Activated CD4-positive, alpha-beta T cell treated with anti-CD3 and anti-CD28 coated beads, Interleukin-2, amount 10 ng/mL, durations not matched to agents 24 days and 14 days (primary cell): ENCODE measurements at places on chromosomes 2 and 18. TPM values are rescaled to one million over a fixed set of nuclear protein-coding genes. Genes with fewer than 3 reads are reported as not detected.

TEX44 gene
- total RNA-seq: not detected in 2 replicates

CYP26B1 gene
- not detected in 2 replicates for total RNA-seq

DNA sequence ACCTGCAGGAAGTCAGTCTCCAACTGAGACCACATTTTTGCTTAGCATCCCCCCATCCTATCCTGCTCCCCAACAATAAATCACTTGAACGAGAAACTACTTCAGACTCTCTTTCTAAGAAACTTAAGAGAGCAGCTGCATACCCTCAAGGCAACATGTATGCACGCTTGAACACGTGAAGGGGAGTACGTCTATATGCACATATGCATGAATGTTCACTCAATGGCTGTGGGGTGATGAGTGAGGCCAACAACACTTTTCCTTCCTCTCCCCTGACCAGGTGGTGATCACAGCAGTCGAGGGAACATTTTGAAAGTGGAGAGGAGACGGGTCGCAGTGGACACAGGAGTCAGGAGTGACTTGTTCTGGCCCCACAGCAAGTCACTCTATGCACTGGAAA, 79.8 kb upstream of the LPIN2 start:
- no peaks in the 10 kb centered on the region for H3K36me3 ChIP-seq
- no peak overlapping the region for H3K4me3 ChIP-seq
- H3K27me3 ChIP-seq: no peaks in the 10 kb centered on the region
- no peak overlapping the region for H3K27ac ChIP-seq
- DNase-seq: no peak

DNA sequence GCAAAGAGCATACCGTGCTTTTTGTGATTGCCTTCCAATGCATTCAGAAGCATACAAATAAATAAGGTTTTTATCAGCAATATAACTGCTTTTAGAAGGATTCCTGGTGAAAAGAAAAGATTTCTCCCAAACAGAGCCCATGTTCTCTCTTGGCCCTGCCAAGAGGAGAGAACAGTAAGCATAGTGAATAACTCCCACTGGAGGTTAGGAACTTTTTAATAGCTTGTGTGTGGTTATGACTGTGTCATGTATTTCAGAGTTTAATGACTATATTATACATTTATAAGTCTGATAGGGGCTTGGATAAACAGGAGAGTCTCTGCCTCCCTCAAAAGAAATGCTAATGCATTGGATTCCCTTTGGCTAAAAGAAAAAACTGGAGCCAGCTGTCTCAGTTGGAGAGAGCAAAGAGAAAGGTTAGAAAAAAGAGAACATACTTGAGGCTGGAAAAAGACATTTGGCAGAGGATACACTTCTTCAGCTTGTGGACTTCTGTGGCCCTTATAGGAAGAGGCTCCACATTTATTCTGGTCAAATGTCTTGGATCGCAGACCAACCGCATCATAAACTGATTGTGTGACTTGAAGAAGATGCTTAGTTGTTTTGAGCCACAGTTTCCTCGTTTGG, 63.0 kb upstream of the SPRED2 start:
- H3K27ac ChIP-seq: no peak overlapping the region
- no peaks in the 10 kb centered on the region for H3K36me3 ChIP-seq
- H3K4me3 ChIP-seq: no peak overlapping the region
- peaks cover 14% of the 10 kb centered on the region for H3K27me3 ChIP-seq
- no peak for DNase-seq
- no peaks in the 10 kb centered on the region for H3K4me1 ChIP-seq

GRCh38 chr2:69641887-69642708, 1.4 kb downstream of the AAK1 start:
- H3K4me1 ChIP-seq: peaks cover 70% of the 10 kb centered on the region
- H3K27ac ChIP-seq: peak overlapping the region; percentile 93

GRCh38 chr2:237190966-237191713, 105.5 kb downstream of the COPS8 start:
- H3K27me3 ChIP-seq: peaks cover 4% of the 10 kb centered on the region
- no peak overlapping the region for H3K27ac ChIP-seq
- DNase-seq: no peak
- H3K4me3 ChIP-seq: no peak overlapping the region
- no peaks in the 10 kb centered on the region for H3K36me3 ChIP-seq

GRCh38 chr18:74273394-74273793, 18.4 kb downstream of the CYB5A start:
- DNase-seq: no peak
- H3K27ac ChIP-seq: no peak overlapping the region
- H3K27me3 ChIP-seq: no peaks in the 10 kb centered on the region
- H3K36me3 ChIP-seq: no peaks in the 10 kb centered on the region

EN1 gene
- not detected in 2 replicates for total RNA-seq

DNA sequence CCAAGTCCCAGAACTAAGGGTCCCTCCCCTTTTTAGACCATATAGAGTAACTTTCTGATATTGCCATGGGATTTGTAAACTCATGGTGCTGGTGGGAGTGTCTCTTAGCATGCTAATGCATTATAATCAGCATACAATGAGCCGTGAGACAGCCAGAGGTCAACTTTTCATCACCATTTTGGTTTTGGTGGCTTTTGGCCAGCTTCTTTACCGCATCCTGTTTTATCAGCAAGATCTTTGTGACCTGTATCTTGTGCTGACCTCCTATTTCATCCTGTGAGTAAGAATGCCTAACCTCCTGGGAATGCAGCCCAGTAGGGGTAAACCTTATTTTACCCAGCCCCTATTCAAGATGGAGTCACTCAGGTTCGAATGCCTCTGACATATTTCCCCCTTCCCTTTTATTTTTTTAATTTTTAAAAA, 148.2 kb downstream of the PHLPP1 start:
- DNase-seq: no peak
- peaks cover 7% of the 10 kb centered on the region for H3K4me1 ChIP-seq
- H3K27me3 ChIP-seq: no peaks in the 10 kb centered on the region
- no peak overlapping the region for H3K27ac ChIP-seq
- H3K4me3 ChIP-seq: no peak overlapping the region

OTOS gene
- total RNA-seq: not detected in 2 replicates

- peaks cover 1% of the 10 kb centered on the region for H3K4me1 ChIP-seq
- no peaks in the 10 kb centered on the region for H3K27me3 ChIP-seq
- H3K27ac ChIP-seq: no peak overlapping the region
- no peak overlapping the region for H3K4me3 ChIP-seq
- no peaks in the 10 kb centered on the region for H3K36me3 ChIP-seq
- no peak for DNase-seq
These were observed 51.3 kb upstream of the CHRNA1 start for GRCh38 chr2:174815526-174815925.

DNA sequence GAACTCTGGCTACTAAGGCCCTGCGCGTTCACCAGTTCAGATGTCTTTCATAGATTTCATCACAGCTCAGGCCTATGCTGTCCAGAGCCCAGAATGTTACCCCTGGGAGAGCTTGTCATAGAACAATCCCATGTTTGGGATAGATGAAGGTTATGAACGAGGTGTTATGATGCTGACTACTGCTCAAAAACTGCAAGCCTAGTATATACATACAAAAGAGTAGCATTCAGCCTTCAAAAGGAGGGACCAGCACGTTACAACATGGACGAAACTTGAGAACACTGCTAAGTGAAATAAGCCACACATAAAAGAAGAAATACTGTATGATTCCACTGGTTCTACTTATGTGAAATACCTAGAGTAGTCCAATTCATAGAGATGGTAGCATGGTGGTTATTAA, 401.9 kb downstream of the NBAS start:
- no peak overlapping the region for H3K4me3 ChIP-seq
- H3K27ac ChIP-seq: no peak overlapping the region
- H3K36me3 ChIP-seq: no peaks in the 10 kb centered on the region
- no peak for DNase-seq
- peaks cover 3% of the 10 kb centered on the region for H3K4me1 ChIP-seq

C2orf66 gene
- 0.17 and 0.33 TPM in 2 replicates for total RNA-seq
